ENCODE measurements at places on chromosomes 3 and 15.

DNA sequence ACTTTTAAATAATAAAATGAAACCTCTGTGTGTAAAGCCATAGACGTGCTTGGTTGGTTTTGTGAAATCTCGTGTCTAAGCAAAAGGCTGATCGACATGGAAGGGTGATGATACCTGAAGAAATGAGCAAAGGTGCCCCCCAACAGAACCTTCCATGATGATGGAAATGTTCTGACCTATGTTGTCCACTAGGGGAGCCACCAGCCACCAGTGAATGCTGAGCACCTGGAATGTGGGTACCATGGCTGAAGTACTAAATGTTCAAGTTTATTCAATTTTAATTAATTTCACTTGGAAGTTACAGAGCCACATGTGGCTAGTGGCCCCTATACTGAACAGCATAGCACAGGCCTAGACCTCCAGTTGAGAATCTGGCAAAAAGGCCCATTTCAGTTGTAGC lies 158.8 kb downstream of the POLR2M start:
- DNase-seq = no peak

GRCh38 chr3:79973917-79974595 lies 206.3 kb upstream of the ROBO1 start:
- DNase-seq = no peak

GRCh38 chr3:133832802-133833144 lies 27.2 kb downstream of the SRPRB start:
- no peak for DNase-seq

DNA sequence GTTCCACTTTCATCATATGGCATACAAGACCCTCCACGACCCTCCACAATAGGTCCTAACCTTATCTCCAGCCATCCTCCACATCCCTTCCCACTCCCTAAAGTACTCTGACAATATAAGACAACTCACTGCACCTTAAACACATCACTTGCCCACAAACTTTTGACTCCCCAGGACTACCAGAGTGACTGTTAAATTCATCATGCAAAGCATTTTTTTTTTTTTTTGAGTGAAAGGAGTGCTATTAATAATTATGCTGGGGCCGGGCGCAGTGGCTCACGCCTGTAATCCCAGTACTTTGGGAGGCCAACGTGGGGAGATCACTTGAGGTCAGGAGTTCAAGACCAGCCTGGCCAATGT lies 55.8 kb downstream of the OSBPL10 start:
- no peak for DNase-seq

- DNase-seq = no peak
These were observed 221.7 kb upstream of the TLE3 start for GRCh38 chr15:70319466-70319865.

- DNase-seq = no peak
These were observed 5.2 kb upstream of the C3orf85 start for GRCh38 chr3:109131276-109131675.

DNA sequence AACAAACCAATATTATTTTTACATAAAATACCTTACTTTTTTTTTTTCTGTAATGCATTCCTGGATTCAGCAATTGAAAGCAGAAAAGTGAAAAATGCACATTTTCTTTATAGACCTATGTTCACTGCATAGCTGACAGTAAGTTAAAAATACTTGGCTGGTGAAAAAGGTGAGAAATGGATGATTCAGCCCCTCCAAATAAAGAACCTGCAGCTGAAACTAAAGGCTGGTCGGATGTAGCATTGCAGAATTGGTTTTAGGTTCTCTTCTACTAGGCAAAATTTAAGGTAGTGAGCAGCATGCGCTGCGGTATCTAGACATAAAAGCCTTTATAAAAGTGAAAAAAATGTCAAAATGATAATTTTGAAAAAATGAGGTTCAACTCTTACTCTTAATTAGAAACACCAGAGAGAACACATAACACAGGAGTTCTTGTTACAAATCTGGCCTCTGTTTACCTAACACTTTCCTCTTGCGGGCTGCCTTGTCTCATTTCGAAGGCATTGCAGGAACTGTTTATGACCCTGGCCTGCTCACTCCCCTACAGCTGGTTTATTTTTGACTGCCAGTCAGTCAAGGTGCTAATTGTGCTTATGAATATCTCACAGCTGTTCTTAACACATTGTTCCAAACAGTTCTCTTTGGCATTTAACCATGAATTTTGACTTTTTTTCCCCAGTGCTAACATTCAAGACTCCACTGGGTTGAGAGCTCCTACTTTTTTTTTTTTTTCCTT lies 455.4 kb upstream of the TBL1XR1 start:
- DNase-seq = no peak

- no peak for DNase-seq
These were observed 125.6 kb downstream of the ADAMTS17 start for GRCh38 chr15:100216182-100216581.

DNA sequence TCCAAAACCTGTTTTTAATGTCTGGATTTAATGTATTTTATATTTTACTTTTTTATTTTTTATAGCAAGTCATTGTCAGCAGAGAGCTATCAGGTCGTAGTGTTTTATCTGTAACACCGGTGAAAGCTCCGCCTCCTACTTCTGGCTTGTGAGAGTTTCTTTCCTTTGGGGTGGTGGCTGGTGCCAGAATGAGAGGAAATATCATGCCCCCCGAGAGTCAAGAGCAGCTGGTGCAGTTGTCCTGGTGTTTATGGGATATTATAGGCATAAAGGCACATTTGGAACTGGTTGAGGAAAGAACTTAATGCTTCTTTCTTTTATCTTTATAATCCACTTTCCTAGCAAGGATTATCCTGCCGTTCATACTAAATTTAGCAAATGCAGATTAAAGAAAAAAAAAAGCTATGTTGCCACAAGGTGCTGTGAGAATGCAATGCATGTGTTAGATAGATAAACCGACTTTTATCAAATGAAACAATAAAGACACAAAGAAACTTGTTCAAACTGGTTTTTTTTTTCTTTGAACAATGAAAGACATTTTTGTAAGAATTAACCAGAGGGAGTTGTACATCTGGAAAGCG lies 260.1 kb upstream of the PLSCR5 start:
- DNase-seq = no peak

GRCh38 chr15:33001926-33002325 lies 192.6 kb downstream of the FMN1 start:
- DNase-seq = no peak

GRCh38 chr15:66842710-66843441 lies 140.8 kb downstream of the SMAD6 start:
- DNase-seq = peak; percentile 20

DNA sequence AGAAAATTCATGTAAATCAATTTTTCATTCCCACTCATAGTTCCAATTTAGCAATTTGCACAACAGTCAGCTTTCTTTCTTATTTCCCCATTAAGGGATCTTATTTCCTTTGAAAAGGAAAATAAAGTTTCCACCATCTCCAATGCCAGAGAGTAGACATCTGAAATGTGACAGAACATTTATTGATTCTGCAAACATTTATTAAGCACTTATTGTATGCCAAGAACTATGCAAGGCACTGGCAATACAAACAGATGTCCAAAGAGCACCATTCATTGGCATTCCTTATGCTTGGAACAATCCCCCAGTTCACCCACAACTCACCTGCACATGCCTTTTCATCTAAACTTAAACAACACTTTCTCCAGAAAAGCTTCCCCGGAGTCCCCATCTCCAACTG lies 2.5 kb upstream of the TFDP2 start:
- DNase-seq = no peak

DNA sequence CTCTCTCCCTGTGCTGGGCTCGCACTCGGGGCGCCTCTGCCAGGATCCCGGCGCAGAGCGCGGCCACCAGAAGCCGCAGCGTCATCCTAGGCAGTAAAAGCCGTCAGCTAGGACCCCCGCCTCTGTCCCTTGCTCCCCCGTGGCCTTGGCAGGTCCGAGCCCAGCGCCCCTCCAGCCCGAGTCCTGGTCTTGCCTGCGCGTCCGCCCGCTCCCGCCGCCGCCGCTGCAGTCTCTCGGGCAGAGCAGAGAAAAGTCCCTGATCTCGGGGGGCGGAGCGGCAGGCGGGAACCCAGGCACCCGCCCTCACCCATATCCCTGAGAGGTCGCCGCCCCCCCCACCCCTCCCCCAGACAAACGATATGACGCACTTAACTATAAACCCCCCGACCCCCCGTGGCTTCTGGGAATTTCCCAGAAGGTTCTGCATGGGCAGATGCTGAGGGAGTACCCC lies at the start of gene COL7A1:
TSS of gene COL7A1 (minus strand) at position 255 of the 451 bp plus-strand sequence. CDS start at position 85, 170 bp downstream.
- DNase-seq = peak; percentile 19

- DNase-seq = no peak
These were observed 40.8 kb downstream of the CLDN1 start for GRCh38 chr3:190281308-190282051.

DNA sequence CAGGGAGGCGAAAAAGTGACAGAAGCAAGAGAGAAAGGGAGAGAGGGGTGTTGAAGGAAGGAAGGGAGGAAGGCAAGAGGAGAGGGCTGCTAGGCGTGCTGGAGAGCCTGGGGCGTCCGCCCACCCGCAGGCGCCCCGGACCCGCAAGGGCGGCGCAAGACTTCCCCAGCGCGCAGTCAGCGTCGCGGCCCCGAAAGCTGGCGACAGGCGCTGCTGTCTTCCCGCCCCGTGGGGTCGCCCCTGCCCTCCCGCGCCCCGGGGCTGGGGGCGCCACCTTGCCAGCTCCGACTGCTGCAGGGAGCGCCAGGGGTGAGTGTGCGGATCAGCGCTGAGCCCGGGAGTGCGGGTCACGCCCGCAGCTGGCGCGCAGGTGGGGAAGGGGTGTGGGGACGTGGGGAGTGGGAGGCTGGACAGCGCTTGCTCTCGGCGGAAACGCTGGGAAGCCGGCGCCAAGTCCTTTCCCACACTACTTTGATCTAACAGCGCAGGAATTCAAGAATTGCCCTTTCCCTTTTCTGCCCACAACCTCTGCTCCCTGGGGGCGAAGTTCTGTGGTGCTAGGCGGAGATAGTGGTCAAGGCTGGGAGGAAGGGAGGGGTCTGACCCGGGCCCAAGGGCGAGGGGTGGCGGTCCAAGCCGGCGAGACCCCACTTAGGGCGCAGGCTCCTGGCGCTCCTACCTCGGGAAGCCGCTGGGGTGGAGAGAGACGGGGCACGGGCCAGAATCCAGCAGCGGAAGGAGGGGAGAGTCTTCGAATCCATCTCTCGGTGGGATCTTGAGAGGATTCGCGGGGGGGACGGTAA lies 266.1 kb downstream of the CGGBP1 start:
- DNase-seq = peak; percentile 27

DNA sequence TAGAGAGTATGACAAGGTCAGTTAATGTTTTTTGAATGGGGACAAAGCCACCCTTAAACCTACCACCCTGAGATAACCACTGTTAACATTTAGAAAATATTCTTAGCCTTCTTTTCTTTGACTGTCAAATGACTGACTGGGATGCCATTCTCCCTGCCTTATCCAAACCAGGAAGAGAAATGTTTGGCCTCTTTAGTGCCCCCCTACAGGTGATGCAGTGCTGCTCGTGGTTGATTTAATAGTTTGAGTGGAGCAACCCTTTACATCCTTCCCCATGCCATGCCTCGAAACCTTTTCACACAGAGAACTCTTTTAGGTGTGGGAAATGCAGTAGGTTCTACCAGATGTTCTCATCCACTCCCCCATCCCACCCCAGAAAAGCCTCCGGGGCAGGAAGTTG lies 38.7 kb upstream of the UMPS start:
- DNase-seq = no peak

GRCh38 chr3:100775669-100776068 lies 66.4 kb downstream of the TFG start:
- DNase-seq = no peak

- DNase-seq = no peak
These were observed 2.8 kb downstream of the SQOR start for GRCh38 chr15:45637552-45638033.

DNA sequence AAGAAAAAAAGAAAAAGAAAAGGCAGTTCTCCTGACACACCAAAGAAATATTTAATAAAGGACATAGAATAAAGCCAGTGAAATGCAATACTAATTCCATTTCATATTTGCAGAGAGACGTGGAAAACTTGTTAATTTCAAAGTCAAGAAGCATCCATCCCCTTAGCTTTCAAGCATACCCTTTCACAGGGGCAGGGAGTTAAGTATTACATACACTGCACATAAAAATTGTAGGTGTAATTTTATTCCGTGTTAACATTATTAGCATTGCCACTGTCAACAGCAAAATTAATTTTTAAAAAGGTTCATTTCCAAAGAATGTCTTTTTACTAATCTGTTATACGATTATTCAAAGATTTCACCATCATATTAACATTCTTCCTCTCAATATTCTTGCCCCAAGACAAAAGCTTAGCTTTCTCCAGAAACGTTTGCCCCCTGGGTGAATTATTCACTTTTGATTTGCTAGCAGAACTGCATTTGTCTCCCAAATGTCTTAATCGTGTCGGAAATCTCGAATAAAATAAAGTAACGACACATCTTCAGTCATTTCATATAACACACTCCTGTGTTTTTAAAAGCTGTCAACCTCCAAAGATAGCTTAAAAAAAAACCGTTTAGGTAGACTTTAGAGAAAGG lies 517.9 kb downstream of the MECOM start:
- DNase-seq = no peak

DNA sequence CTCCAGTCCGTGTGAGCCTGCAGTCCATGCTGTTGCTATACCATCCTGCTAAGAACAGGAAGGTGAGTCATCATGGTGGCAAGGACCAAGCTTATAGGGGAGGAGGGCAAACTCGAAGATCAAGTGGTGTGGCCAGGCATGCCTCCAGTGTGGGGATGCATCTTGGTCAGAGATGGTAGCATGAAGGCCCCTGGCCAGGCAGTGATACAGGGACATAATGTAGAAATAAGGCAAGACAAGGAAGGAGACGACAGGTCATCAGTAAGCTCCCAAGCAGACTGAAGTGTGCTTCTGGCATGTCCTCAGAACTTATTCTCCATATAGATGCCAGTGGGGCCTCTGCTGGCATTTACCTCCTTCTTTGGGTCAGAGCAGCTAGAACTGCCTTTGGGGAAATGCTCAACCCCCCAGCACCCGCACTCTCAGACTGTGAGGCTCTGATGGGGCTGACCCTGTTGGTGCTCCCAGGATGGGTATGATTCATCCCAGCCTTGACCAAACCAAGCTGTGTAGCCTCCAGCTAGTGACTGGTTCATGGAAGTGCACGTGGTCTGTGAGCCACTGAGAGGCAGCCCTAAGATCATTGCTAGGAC lies 52.5 kb upstream of the ATP2B2 start:
- no peak for DNase-seq

All from NCI-H146 (cell line).